ENCODE measurements at places on chromosomes 3 and 15.

GRCh38 chr3:38099518-38099917 lies 37.4 kb downstream of the ACAA1 start:
- no peaks in the 10 kb centered on the region for H3K4me1 ChIP-seq
- H3K27me3 ChIP-seq = no peaks in the 10 kb centered on the region
- H3K4me3 ChIP-seq = no peak overlapping the region
- no peaks in the 10 kb centered on the region for H3K36me3 ChIP-seq
- no peak for DNase-seq
- no peak overlapping the region for H3K27ac ChIP-seq

GRCh38 chr3:157865352-157866000 lies 240.7 kb downstream of the SHOX2 start:
- H3K4me3 ChIP-seq = no peak overlapping the region
- H3K36me3 ChIP-seq = no peaks in the 10 kb centered on the region
- H3K4me1 ChIP-seq = no peaks in the 10 kb centered on the region
- H3K27ac ChIP-seq = no peak overlapping the region

GRCh38 chr3:61356685-61357084 lies 105.4 kb upstream of the FHIT start:
- H3K36me3 ChIP-seq = no peaks in the 10 kb centered on the region
- H3K4me1 ChIP-seq = no peaks in the 10 kb centered on the region
- no peak for DNase-seq
- no peak overlapping the region for H3K4me3 ChIP-seq

DNA sequence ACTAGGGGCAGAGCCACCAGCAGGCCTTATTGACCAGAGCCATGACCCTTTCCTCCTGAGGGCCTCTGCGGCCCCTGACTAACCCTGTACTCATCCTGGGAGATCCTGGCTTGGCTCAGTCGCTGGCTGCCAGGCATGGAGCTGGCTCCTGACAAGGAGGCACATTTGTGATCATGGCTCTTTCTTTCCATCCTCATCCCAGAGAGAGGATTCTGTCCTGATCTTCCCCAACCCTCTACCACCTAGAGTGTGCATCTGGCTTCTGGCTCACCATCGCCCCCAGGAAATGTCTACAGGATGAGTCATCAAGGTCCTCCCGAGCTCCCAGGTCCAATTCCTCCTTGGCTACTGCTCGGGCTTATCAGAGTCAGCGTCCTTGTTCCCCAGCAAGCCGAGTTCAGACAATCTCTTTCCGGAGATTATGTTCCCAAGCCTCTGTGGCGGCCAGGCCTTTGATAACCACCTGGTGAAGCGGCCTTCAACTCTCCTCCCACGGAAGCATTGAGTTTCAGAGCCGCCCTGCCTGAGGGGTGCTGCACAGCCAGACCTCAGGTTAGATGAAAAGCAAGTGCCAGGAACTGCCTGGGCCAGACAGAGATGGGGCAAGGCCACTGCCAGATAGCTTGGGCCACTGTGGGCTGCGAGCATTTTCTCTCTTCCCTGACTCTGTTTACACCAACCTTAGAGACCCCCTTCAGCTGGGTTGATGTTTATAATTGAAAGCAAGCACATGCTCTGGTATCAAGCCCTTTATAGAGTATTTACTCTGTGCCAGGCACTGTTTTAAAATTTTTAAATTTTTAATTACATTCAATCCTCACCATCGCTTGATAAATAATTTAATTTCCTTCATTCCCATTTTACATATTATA lies 44.3 kb upstream of the MRPS22 start:
- no peak for DNase-seq
- H3K27me3 ChIP-seq = peaks cover 5% of the 10 kb centered on the region
- no peak overlapping the region for H3K4me3 ChIP-seq
- no peaks in the 10 kb centered on the region for H3K36me3 ChIP-seq
- no peak overlapping the region for H3K27ac ChIP-seq
- H3K4me1 ChIP-seq = no peaks in the 10 kb centered on the region

- H3K4me1 ChIP-seq = no peaks in the 10 kb centered on the region
- peak; percentile 87 for DNase-seq
- no peaks in the 10 kb centered on the region for H3K36me3 ChIP-seq
- H3K27me3 ChIP-seq = no peaks in the 10 kb centered on the region
- H3K4me3 ChIP-seq = peak overlapping the region; percentile 85
- peak overlapping the region; percentile 25 for H3K27ac ChIP-seq
Observed at GRCh38 chr15:55290528-55291057, 980 bp upstream of the RAB27A start.

- no peaks in the 10 kb centered on the region for H3K27me3 ChIP-seq
- H3K4me3 ChIP-seq = no peak overlapping the region
- H3K4me1 ChIP-seq = no peaks in the 10 kb centered on the region
- no peak for DNase-seq
Observed at GRCh38 chr3:101383656-101384055, 63.3 kb upstream of the IMPG2 start.

DNA sequence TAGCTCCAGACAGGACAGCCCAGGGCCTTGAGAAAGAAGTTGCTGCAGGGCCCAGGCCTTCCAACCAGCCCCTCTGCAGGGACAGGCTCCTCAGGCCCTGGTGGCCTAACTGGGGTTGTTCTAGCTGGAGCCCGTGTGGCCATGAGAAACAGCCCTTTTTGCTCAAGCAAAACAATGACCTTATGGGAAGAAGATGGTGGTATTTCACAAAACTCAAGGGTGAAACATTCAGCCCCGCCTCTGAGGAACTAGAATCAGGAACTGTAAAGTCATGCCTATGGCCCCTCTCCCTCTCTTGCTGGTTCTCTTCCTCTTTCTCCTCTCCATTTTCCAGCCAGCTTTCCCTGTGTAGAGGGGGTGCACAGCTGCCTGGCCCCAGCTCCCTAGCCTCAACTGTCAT lies 273.3 kb downstream of the RPLP1 start:
- H3K4me3 ChIP-seq = no peak overlapping the region
- peaks cover 27% of the 10 kb centered on the region for H3K4me1 ChIP-seq
- no peak overlapping the region for H3K27ac ChIP-seq
- H3K27me3 ChIP-seq = no peaks in the 10 kb centered on the region

DNA sequence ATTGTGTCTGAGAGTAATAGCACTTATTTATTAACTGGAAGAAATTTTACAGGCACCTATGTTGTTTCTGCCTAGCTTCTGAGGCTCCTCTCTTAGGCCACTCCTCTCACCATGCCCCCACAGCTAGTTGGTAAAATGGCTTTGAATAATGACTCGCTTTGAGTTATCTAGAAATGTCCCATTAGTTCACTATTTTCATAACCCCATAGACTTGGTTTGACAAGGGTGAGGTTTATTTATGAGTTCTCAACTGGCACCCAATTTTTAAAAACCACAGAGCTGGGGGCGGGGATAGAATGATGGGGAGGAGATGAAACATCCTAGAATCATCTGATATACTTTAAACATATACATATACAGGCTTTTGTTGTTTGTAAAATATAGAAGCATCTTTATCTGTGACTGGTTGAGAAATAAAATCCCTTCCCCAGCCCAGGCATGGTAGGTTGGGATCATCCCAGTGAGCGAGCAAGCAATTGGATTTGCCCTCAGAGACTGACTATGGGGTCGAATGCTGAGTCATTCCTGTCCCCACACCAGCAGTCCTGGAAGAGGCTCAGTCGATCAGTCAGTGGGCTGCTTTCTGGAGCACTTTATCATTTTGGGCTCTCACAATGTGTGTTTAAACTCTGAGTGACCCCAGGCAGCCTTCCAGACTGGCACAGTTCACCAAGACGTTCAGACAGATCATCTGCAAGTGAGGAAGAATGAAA lies 60.2 kb upstream of the TSEN2 start:
- H3K27me3 ChIP-seq = no peaks in the 10 kb centered on the region
- H3K36me3 ChIP-seq = no peaks in the 10 kb centered on the region
- peaks cover 6% of the 10 kb centered on the region for H3K4me1 ChIP-seq
- no peak overlapping the region for H3K27ac ChIP-seq

DNA sequence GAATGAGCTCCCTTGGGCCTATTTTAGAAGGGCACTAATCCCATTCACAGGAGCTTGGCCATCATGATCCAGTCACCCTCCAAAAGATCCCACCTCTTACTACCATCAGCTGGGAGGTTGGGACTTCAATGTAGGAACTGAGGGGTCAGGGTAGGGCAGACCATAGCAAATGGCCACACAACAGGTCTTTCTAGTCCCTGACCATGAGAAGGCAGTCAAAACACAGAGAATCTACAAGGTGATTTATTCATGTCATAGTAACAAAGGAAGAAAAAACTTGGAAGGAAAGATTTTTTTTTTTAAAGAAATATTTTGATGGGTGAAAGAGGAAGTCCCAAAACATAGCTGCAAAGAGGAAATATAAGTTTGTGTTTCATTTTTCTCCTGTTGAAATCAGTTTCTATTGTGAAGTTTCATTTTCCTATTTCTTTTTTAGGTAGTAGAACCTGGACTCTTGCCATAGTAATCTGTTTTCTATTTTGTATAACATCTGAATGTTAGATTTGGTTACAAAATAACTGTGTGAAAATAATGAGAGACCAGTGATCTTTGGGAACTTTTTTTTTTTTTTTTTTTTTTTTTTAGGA lies 23.5 kb upstream of the TNFSF10 start:
- H3K4me3 ChIP-seq = no peak overlapping the region
- H3K36me3 ChIP-seq = no peaks in the 10 kb centered on the region
- no peaks in the 10 kb centered on the region for H3K27me3 ChIP-seq
- no peak overlapping the region for H3K27ac ChIP-seq
